H4 (cell line): ENCODE measurements at places on chromosomes 7 and 10. TPM values are rescaled to one million over a fixed set of nuclear protein-coding genes. Genes with fewer than 3 reads are reported as not detected.

The LRRTM3 gene
- total RNA-seq: not detected in 2 replicates

- peak; percentile 44 for DNase-seq
Observed at GRCh38 chr10:114024876-114025610, 18.6 kb upstream of the ADRB1 start.

GRCh38 chr10:75495434-75496190 lies 64.2 kb downstream of the LRMDA start:
- DNase-seq: no peak

The MSS51 gene
- total RNA-seq: 0.12 TPM in 1 of 2 replicates, not detected in the other

The CTAGE6 gene
- not detected in 2 replicates for total RNA-seq

The GSTO2 gene
- total RNA-seq: 0.72 TPM in 1 of 2 replicates, not detected in the other
